ENCODE measurements at places on chromosomes 6 and 20.

DNA sequence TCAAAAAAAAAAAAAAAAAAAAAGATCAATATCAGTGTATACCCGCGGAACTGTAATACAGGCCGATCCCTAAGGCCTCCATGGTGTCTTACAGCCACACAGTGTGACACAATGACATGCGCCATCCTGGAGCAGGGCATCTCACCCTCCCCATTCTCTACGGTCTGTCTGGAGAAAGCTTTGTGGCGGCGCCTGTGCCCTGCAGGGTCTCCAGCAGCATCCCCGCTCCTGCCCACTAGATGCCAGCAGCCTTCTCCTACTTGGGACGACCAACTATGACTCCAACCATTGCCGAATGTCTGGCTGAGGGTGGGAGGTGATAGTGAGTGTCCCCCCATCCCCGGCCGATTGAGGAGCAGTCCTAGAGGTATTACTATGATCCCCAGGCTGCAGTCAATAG is 558.8 kb upstream of the AGPAT4 start:
- DNase-seq = no peak

- DNase-seq = no peak
These were observed 73.2 kb downstream of the BCKDHB start for GRCh38 chr6:80179695-80180094.

DNA sequence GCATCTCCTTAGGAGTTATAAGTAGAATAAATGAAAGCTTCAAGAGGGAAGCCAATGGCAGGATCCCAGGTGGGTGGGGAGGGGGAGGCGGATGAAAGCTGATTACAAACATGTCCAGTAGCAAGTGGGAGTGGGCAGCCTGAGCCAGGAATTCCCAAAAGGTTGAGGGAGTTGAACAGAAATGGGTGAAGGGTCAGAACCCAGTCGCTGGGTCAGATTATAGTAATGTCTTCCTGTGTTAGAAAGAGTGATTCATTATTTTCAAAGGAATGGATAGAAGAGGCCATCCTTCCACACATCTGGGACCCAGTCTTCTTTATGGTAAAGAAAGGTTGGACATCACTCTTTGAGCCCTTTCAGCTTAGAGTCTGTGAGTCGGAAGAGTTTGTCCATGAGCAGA is 41.0 kb upstream of the FAM50B start:
- DNase-seq = no peak

DNA sequence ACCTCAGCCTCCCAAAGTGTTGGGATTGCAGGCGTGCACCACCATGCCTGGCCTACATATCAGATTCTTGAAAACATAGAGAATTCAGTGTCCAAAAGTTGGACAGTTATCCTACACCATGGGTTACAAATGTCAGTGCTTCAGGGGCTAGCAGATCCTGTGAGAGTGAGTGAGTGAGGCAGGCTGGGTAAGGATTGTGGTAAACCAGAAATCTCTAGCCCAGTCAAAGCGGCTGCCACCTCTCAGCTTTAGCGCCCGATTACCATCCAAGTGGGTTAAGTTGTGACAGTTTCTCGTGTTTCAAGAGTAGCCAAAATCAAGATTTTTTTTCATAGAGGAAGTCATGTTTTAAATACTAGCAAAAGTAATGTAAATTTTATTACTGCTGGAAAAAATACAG is 21.9 kb upstream of the CSE1L start:
- DNase-seq = no peak

DNA sequence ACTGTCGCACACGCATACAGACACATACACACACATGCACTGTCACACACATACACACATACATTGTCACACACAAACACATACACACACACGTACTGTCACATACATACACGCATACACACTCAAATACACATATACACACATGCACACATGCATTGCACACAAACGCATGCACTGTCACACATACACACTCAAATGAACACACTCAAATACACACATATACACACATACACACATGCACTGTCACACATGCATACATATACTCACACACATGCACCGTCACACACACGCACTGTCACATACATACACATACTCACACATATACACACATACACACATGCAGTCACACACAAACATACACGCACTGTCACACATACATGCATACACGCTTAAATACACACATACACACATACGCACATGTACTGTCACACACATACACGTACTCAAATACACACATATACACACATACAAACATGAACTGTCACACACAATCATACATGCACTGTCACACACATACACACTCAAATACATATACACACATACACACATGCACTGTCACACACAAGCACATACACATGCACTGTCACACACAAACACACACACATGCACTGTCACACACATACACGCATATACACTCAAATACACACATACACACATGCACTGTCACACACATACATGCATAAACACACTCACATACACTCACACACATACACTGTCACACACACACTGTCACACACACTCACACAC is 548.6 kb upstream of the BTBD3 start:
- no peak for DNase-seq

DNA sequence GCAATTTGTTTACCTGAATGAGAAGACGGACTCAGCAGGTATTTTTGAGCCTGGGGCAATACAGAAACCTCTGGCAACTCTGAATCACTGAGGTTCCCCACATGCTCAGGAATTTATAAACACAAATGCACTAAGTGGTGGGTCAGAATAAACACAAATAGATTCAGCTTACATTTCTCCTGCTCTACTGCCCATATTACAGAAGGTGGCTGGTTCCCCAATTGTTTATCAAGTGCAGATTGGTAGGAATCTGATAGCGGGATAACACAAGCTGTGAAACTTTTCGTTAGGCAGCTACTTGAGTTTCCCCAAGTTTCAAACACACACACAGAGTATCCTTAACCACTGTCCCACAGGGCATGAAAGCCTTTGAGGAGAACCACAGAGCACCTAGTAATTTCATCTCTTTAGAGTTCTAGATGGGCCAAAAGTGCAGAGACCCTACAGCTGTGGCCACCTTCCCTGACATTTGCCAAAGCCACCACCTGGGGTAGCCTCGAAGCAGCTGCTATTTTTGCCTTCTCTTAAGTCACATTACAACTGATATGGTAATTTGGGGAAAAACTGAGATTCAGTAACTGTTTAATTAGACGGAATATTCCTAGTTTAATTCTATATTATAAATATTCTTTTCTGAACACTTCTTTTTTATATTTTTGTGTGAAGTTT is 204.2 kb upstream of the PTCHD4 start:
- DNase-seq = no peak

DNA sequence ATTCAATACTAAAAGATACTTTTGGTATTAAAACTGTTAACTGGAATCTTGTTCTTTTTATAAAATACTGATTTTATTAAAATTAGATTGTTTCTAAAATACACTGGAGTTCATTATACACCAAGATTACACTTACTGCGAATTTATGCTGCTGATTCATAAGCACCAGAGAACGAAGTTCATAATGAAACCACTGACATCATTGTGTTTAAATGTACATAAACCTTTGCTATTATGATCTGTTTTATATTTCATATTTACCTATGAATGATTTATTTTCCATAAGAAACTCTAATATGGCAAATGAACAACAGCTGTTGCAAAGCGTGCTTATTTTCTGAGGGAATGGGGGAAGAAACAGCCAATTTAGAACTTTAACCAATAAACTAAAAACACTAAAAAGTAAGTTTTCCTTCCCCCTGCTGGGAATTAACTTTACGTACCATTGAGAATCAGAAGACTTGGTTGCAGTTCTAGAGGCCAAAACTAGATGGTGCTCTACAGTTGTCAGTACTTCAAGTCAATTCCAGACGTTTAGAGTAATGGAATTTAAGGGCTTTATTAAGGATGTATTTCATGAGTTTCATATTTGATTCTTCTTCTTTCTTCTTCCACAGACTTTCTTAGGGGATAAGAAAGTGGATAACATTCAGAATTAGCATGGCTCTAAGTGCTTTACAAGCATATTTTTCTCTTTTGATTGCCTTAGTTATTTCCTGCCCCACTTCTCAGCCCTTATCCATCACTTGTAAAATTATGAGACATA is 30.8 kb upstream of the COL19A1 start:
- peak; percentile 3 for DNase-seq

GRCh38 chr20:45433316-45433715 is 17.4 kb downstream of the PIGT start:
- no peak for DNase-seq

All from activated gamma-delta T cell treated with Interleukin-2 at 50 U/mL for 16 hours (primary cell).